ENCODE measurements at places on chromosomes 5 and 9.

GRCh38 chr5:145971701-145972100 is 35.3 kb downstream of the SH3RF2 start:
- no peak for DNase-seq

DNA sequence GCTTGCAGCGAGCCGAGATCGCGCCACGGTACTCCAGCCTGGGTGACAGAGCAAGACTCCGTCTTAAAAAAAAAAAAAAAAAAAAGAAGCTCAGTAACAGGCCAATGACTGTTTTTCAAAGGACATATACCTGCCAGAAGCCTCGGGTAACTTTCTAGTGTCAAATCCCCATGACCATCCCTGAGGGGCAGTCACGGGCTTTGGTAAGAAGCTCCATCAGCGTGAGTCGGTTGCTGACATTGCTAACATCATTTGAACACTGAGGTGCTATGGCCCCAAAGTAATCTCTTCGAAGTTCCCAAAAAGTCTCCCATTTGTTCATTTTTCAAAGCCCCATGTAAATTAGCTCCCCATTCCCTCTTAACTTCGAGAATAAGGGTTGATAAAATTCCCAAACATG is 11.6 kb downstream of the NAIP start:
- DNase-seq, result no peak

DNA sequence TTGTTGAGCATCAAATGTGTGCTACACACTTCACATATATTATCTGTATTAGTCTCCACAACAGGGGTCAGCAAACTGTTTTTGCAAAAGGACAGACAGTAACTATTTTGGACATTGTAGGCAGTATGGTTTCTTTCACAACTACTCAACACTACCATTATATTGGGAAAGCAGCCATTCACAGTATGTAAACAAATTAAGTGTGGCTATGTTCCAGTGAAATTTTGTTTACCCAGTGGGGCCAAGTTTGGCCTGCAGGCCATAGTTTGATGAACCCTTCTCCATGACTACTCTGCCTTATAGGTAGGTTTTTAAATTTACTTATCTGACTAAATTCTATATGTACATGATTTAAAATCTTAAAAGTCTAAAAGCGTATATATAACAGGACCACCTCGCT is 13.0 kb upstream of the FAM151B start:
- no peak for DNase-seq

- DNase-seq, result no peak
Measured at GRCh38 chr9:130243015-130243881, 22.3 kb upstream of the HMCN2 start.

GRCh38 chr9:126301985-126302603 is 24.5 kb upstream of the MVB12B start:
- DNase-seq, result no peak

GRCh38 chr5:127664093-127664492 is 15.2 kb downstream of the CTXN3 start:
- DNase-seq, result no peak

DNA sequence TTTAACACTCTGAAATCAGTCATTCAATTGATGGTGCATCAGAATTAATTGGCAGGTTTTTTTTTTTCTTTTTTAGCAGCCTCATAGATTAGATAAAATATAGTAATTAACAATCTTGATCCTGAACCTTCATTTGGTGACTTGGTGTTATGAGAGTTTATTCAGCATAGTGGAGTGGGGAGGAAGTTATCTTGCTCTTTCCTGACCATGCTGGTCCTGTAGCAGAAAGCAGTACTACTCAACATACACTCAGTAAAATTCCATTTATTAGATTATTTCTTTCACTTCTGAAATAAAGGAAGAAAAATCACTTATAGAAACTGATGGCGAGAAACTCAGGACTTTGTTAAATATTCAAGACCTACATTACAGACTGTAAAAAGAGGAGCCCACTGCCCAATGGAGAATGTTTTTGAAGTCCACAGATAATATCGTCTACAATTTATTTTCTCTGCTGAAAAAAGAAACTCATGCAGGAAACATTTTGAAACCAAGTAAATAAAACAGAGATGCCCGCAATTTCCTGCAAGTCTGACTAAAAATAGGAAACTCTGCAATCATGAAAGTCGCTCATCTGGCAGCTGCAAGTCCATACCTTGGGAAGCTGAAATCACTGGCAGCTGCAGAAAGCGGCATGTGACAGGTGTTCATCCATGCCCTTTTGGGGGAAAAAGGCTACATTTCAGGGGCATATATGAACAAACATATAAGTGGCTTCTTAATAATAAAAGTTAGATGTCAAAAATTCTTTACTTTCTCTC is 233.2 kb upstream of the RFX3 start:
- no peak for DNase-seq

GRCh38 chr5:10578869-10579268 is 15.0 kb downstream of the ANKRD33B start:
- no peak for DNase-seq

GRCh38 chr5:38734353-38734752 is 111.5 kb upstream of the OSMR start:
- no peak for DNase-seq

- no peak for DNase-seq
Measured at GRCh38 chr5:125065741-125066140, 319.3 kb upstream of the ZNF608 start.

- DNase-seq, result no peak
Measured at GRCh38 chr5:75940418-75940817, 142.8 kb upstream of the SV2C start.

DNA sequence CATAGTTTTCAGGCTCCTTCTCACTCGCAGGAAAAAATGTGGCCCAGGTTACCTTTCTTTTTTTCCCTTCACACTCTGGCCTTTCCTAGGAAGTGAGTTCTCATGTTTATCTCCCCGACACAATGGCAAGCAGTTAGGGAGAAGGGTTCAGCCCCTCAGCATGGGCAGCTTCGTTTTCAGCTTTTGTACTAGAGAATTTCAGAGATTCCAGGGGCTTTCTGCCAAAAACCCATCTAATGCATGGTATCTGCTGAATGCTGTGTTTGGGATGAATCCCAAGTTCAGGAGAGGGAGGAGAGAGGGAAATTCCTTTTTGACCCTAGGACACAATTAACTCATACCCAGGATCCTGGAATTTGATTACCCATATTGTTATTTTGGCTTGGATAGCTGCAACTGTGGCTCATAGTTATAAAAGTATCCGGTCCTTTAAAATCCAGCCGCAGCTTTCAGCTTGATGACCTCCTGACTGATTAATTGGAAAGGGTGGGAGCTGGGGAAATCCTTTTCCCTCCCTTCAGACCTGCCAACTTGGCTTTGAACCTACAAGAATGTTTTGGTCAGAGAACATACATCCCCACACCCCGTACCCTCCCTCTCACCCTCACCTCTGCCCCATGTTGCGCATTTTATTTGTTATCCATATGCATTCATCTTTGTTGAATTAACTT is 78.4 kb downstream of the TMEM252 start:
- DNase-seq, result no peak

DNA sequence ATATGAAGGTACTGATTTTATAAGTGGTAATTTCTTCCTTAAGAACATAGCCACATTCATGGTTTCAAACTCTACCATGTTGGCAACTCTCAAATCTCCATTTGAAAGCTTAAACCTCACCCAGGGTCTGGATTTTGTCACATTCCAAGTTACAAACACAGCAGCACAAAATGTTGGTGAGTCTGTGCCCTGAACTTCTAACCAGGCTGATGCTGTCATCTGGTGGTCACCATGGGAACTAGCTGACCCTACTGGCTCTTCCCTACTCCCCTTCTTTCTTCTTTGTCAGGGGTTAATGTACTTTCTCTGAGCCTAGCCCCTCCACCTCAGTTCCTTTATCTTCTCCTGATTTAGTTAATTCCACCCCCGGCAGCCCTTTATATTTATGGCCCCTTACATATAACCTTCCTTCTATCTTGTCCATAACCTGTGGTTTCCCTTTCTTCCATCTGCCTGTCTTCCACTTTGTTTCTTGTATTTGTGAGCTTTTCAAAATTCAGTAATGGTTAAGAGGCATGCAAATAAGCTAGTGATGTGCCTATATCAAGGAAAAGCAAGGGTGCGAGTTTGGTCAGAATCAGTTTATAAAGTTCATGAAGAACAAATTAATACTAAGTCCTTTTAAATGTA is 35.9 kb downstream of the TGFBR1 start:
- no peak for DNase-seq

- DNase-seq, result no peak
Measured at GRCh38 chr9:114688379-114688778, 6.4 kb upstream of the TEX48 start.

GRCh38 chr9:99026271-99026955 is 78.5 kb upstream of the TGFBR1 start:
- DNase-seq, result no peak

DNA sequence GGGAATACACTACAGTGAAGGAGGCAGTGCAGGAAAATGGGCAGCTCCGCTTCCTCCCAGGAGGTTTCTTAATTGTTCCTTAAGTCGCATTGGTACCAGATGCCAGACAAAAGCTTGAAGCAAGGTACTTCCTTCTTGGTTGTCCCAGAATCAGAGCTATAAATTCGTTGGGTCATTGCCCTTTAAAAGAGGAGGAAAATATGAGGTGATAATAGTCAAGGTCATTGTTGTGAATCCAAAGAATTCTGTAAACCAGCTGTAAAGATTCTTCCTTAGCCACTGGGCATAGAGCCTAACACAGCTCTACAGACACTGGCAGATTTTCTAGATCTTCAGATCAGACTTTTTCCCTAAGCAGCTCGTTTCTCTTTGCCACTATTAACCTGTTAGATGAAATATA is 444.1 kb upstream of the TLE4 start:
- no peak for DNase-seq

DNA sequence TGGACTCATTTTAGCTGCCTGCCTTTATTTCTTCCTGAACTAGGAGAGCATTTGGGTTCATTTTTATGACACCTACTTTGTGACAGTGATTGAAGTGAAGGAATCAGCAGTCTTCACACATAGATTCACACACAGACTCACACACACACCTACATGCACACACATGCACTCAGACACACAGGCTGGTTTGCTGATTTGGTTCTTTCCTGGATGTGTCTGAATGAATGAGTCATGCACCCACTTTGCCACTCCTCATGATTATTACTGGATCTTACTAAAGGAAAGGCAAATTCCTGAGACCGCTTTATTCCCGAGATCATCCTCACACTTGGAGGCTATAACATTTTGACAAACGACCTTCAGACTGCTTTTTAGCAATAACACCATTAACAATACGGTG is 529.5 kb downstream of the AGTPBP1 start:
- DNase-seq, result no peak

- no peak for DNase-seq
Measured at GRCh38 chr9:98576859-98577258, 131.9 kb downstream of the GABBR2 start.

DNA sequence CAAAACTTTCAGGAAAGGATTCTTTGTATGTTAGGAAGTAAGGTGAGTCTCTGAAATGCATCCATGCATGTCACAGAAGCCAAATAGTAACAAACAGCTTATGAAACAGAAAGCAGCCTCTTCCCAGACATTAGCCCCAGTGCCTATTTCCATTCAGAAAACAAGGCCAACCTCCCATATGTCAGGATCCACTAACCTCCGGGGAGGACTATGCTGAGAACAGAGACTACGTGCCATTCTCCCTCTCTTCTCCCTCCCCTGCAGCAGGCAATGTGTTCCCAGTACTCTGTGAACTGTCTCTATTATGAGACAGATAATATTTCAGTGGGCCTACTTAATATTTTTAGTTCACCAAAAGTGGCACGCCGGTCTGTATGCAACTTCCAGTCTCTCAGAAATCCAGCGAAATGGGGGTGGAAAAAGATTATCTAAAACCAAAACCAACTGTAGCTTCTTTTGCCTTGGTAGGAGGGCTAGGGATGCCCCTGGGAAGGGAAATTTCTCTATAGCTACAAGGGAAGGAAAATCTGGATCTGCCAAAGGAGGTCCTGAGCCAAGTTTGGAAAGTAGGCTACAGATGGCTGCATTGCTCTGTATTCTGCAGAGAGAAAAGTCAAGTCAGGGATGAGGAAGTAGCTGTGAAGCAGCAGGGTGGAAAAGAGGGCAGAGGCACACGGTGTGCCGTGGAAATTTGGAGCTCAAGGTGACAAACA is 42.0 kb downstream of the VLDLR start:
- DNase-seq, result no peak

GRCh38 chr5:84248013-84248412 is 136.7 kb downstream of the EDIL3 start:
- no peak for DNase-seq

GRCh38 chr9:132985489-132985888 is 7.0 kb downstream of the GFI1B start:
- DNase-seq, result no peak

DNA sequence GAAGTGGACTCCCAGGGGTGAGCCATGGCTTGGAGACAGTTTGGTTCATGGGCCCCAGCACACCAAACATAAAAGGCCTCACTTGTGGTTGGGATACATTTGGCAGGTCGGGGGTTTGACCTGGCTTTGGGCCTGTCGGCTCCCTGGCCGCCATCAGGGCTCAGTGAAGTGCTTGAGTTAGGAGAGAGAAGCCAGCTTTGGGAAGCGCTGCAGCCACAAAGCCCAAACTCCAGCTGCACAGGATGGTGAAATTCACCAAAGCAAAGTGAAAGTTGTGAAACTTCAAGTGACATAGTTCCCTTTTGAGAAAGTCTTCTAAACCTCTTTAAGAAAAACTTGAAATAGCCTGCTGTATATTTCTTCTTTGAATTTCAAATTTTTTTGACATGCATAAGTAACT is 27.5 kb downstream of the SLC46A2 start:
- DNase-seq, result no peak

DNA sequence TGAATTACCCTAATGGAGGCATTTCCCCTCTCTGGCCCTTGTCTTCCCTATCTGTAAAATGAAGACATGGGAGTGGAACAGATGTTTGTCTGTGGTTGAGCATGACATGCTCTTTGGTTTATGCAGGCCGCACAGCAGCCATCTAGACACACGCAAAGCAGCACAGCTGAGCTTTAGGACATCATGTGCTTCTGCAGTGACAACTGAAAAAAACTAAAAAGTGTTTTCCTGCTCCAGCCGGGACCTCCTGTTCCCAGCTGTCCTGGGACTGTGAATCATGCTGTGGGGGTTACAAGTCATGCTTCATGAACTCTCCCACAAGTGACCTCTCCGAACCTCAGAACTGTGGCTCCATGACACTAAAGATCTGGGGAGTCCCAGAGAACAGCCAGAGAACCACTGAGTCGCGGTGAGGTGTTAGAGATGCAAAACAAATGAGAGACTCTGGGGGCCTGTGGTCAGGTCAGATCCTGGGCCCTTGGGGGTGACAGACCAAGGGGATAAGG is 1.7 kb downstream of the SMIM3 start:
- DNase-seq, result no peak

GRCh38 chr9:83962165-83962564 is 17.9 kb downstream of the HNRNPK start:
- no peak for DNase-seq
